Activated T-cell treated with anti-CD3 and anti-CD28 coated beads for 48 hours (primary cell): ENCODE measurements at places on chromosomes 13 and 19.

- DNase-seq: no peak
These were observed 26.5 kb downstream of the SH3GL1 start for GRCh38 chr19:4373601-4374497.

DNA sequence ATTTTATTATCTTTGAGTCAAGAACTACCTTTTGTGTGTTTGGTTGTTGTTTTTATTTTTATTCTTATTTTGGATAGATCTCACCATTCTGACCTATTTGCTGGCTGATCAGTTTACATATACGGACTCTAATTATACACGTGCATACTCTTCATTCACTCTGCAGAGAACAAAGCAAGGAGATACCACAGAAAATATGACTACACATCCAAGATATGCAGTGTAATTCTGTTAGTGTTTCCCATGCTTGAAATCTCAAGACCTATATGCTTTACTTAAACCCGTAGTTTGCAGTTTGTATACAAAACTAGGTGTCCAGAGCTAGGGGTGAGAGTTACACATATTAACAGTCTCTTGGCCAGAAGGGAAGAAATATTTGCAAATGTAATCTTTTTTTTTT lies 205.5 kb downstream of the DCLK1 start:
- no peak for DNase-seq

GRCh38 chr19:12580180-12580694 lies 29.0 kb upstream of the ZNF564 start:
- DNase-seq: no peak

- DNase-seq: no peak
These were observed 19.1 kb downstream of the ZNF264 start for GRCh38 chr19:57210381-57210780.

- no peak for DNase-seq
These were observed 1151.0 kb downstream of the DIAPH3 start for GRCh38 chr13:59012731-59013130.

- DNase-seq: no peak
These were observed 9.7 kb downstream of the MBNL2 start for GRCh38 chr13:97231829-97232196.

GRCh38 chr19:28985201-28985600 lies 227.8 kb downstream of the UQCRFS1 start:
- DNase-seq: no peak

DNA sequence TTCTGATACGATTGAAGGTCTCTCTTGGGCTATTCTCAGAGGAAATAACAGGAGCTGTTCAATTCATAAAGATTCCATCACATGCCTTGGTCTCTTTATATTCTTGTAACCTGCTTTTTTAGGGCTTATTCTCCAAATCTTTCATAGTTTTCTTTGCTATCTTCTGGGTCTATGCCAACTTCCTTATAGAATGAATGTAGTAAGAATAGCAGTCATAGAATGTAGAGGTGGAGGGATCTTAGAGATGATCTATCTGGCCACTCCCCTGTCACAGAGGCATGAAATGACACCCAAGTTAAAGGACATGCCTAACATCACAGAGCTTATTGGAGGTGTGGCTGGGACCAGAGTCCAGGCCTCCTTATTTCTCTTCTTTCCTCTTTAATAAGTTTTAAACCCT lies 13.2 kb downstream of the LCP1 start:
- no peak for DNase-seq

GRCh38 chr19:40610396-40611064 lies 9.4 kb downstream of the LTBP4 start:
- peak; percentile 57 for DNase-seq

GRCh38 chr13:36531746-36532486 lies 99.6 kb downstream of the CCNA1 start:
- DNase-seq: no peak

- DNase-seq: no peak
These were observed 149.9 kb upstream of the HTR2A start for GRCh38 chr13:47046706-47047105.

DNA sequence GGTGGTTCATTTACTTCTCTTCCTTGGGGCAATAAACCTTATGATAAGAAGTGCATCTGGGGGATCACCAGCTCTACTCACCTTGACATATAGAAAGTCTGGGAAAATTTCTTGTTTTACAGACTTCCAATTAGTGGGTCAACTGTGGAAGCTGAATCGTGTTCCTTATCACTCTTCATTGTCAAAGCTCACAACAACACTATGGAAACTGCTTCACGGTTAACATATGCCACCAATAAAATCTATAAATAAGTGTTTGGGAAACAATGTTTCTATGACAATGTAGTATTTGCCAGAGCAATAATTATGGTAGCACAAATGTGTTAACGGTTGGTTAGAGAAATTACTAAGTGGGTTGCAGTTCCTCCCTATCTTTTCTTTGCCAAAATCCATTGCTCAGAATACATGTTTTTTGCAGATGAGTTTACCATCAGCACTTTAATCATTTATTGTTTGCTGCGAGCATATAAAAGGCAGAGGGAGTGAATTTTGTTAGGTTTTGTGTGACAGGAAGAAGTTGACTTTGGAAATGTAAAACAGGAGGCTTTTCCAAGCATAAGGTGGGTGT lies 321.8 kb downstream of the RFC3 start:
- DNase-seq: no peak

DNA sequence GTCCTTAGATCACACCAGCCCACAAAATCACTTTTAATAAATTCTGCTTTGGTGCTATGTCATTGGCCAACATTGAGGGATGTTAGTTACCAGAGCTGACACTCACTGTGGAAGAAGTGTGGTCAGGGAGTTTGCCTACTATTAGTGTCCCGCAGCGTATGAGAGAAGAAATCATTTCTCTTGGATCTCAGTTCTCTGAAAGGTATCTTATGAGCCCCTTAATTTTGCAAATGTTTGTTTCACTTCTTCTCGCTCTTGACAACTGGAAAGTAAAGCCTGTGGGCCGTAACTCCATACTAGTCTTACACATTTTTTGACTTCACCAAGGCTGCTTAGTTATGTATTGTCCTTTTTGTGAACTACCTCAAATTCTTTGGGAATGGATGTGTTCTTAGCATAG lies 80.9 kb downstream of the FLT1 start:
- no peak for DNase-seq

GRCh38 chr13:60402022-60402421 lies 5.0 kb downstream of the TDRD3 start:
- no peak for DNase-seq

DNA sequence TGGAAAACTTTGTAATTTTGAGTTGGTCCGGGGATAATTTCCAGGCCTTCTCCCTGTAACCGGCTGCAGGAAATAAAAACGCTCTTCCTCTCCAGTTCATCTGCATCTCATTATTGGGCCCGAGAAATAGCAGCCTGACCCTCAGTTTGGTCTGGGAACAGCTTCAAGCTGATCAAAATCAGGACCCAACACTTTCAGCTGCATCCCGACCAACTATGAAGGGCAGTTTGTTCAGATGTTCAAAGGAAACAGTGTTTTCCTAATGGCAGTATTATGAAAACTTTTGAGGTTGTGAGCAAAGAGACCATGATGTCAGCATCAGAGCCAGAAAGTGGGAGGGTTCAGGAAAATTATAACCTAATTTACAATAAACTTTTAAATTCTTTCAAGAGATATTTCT lies 35.7 kb downstream of the STK24 start:
- no peak for DNase-seq

- DNase-seq: no peak
These were observed 30.6 kb upstream of the ZNF681 start for GRCh38 chr19:23789246-23789645.

DNA sequence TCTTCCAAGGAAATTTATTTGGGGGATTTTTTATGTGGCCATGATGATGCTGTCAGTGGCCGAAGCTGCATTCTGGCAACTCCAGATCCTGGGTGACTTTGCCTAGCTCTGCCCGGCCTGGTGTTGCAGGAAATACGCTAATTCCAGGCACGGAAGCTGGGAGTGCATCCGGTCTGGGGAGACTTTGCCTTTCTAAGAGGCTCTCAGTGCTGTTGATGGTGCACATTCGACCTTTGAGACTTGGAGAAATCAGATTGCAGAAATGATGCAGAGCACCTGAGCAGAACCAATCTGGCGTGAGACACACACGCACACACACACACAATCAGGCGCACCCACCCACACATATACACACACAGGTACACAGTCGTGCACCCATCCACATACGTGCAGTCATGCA lies 5.9 kb upstream of the TMEM255B start:
- no peak for DNase-seq

DNA sequence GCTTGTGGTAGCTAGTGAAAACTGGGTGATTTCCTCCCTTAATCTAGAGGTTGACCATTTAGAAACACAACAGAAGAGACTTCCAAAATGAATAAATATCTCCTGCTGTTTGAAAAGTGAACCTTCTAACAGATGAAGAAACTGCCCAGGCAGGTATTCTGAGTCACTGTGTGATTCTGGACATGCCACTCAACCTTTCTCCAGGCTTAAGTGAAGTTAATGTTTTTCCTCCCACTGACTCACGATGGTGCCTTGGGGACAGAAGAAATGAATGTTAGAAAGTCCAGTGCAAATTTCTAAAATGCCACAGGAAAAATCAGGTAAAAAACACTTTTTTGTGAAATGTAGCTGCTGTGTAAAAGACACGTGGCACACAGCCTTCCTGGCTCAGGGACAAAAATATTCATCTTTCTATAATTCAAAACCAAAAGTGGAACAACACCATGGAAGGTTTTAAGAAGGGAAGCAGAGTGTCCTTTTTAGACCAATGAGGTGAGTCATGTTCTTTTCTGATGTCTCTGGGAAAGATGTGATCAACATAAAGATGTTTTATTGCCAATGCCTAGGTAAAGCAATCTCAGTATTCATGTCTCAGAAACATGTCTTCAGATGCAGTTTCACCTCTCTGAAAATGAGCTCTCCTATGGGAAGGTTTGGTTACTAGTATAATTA lies 9.1 kb downstream of the UBE2L5 start:
- DNase-seq: no peak

- DNase-seq: no peak
These were observed 175.5 kb upstream of the SERP2 start for GRCh38 chr13:44197791-44198770.

- DNase-seq: no peak
These were observed 169.0 kb upstream of the UFM1 start for GRCh38 chr13:38180670-38181069.

GRCh38 chr19:45815481-45816216 lies 541 bp upstream of the RSPH6A start:
- DNase-seq: no peak

DNA sequence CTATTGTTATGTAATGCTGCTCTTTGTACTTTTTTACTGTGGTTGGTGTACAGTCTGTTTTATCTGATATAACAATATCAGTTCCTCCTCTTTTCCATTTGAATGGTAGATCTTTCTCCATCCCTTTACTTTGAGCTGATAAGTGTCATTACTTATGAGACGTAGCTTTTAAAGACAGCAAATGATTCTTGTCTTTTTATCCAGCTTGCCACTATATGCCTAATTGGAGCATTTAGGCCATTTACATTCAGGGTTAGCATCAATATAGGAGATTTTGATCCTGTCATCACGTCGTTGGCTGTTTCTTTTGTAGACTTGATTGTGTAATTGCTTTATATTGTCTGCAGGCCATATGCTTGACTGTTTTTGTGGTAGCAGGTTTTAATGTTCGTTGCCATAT lies 894.2 kb upstream of the ATXN8OS start:
- DNase-seq: no peak

GRCh38 chr13:43273362-43273761 lies 250.0 kb downstream of the DNAJC15 start:
- DNase-seq: no peak

- DNase-seq: no peak
These were observed 49.5 kb upstream of the SIN3B start for GRCh38 chr19:16779539-16780163.

DNA sequence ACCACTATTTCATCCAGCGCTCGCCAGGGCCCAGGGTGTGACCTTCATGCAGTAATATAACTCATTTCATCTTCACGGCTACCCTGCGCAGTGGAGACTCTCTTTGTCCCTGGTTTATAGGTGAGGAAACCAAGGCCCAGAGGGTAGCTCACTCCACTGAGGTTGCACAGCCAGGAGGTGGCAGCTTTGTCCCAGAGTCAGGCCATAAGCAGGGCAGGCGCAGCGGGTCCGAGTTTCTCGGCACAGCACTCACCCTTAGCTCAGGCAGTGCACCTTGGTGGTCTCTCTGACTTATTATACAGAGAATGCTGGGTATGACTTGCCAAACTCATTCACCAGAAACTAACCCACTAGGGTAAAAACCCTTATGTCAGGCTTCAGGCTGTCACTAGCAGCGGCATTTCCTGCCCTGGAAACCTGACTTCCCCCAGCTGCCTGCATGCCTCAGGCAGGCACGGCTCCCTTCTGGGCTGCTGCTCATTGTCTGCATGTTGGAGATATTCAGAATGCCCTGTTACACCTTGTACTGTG lies 24.5 kb downstream of the PPP5C start:
- no peak for DNase-seq

GRCh38 chr13:34425327-34425949 lies 516.6 kb upstream of the NBEA start:
- DNase-seq: no peak

- DNase-seq: no peak
These were observed 32.1 kb upstream of the IGSF23 start for GRCh38 chr19:44581288-44581687.

DNA sequence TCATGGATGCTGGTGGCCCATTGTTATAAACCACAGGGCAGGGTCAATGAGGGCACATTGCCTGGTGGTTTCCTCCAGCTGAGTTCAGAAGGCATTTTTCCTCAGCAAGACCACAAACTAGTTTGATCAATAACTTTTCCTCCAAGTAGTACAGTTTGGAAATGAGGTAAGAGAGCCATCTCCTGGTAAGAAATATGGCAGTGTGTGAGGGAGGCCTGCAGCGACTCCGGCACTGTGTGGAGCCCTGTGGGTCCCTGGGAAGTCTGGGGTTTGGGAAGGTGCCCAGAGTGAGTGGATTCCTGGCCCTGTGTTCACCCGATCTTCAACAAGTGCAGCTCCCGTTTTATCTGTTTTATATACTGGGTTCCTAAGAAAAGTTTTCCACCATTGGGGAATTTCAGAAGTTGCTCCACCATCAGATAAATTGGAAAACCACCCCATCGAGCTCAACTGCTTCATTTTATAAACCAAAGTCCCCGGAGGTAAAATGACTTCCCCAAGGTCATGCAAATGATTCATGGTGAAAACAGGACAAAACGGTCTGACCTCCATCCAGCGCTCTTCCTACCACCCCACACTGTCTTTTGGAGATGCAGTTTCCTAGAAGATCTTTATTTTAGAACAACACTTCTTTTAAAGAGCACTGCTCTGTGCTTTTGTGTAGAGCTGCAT lies 148.4 kb downstream of the KATNAL1 start:
- DNase-seq: no peak

- DNase-seq: no peak
These were observed 117.6 kb upstream of the MCF2L start for GRCh38 chr13:112851107-112852038.

GRCh38 chr13:39688278-39688677 lies 32.8 kb downstream of the COG6 start:
- DNase-seq: no peak

DNA sequence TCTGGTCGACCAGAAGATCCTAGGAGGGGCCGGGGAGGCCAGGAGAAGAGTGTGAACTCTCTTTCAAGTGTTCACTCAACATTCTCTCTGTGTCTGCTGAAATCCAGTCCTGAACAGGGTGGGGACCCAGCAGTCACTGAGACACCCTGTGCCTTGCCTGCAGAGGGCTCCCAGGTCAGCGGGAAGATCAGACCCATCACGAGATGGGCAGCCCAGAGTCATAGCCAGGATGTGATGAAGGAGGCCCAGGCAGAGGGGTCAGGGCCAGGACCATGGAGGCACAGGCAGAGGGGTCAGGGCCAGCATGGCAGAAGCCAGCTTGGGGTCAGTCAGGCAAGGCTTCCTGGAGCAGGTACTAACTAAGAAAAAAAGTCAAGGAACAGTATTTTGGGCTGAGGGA lies 9.4 kb downstream of the NUMBL start:
- DNase-seq: no peak
